ENCODE measurements at places on chromosomes 5 and 9.

DNA sequence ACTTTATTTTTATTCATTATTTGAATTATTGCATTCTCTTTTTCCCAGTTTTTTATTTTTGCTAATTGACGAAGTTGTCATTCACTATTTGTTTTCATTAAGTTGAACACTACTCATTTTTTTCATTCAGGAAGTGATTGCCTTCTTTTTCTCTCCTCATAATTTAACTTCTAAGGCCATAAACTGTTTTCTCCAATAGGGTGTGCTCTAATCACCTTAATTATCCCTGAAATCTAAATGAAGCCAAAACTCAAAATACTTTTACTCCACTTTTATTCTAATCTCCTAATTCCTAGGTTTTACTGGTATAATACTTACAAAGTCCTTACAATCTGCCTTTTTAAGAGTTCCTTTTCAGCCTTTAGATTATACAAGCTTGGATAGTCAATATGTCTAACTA, 2.9 kb upstream of the OR13C2 start:
- DNase-seq: no peak

- DNase-seq: no peak
Measured at GRCh38 chr5:149206524-149207141, 65.0 kb upstream of the AFAP1L1 start.

DNA sequence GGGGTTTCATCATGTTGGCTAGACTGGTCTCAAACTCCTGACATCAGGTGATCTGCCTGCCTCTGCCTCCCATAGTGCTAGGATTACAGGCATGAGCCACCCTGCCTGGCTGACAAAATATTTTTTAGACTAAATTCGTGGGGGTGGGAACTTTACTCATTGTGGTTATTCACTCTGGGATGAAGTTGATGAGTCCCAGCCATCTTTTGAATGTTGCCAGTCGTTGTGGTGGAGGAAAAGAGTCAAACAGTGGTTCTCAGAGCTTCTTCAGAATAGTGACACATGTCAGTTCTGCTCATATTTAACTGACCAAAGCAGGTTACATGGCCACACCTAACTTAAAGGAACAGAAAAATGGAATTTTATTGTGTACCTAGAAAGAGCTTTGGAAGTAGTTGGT, 6.9 kb downstream of the SREK1 start:
- DNase-seq: no peak

GRCh38 chr5:5342784-5343183, 79.7 kb upstream of the ICE1 start:
- DNase-seq: no peak

DNA sequence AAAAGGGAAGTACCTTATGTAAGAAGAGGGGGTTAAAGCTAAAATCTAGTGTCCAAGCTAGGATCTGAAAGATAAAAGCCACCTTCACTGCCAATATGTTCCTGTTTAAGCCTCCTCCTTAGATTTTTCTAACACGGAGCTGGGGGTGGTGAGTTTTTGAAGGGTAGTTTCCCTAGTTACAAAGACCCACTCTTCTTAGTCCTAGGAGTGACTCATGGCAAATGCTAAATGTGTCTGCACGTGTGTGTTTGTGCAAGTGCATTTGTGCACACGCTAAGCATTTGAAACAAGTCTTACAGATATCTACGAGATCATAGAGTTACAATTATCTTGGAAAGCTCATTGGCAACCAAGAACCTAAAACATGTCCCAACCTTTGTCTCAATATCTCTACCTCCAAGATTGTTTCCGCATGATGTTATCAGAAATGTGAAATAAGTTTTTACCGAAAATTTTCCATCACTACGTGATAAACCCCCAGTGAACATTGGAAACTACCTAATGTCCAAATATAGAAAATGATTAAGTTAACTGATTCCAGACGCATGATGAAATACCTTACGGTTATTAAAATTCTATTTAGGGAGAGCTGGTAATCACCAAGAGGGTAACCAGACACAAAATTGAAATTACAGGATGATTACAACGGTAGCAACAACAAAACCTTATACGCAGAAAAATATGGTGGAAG, 78.0 kb upstream of the HRH2 start:
- no peak for DNase-seq

GRCh38 chr5:68261569-68262065, 46.1 kb downstream of the PIK3R1 start:
- DNase-seq: no peak

DNA sequence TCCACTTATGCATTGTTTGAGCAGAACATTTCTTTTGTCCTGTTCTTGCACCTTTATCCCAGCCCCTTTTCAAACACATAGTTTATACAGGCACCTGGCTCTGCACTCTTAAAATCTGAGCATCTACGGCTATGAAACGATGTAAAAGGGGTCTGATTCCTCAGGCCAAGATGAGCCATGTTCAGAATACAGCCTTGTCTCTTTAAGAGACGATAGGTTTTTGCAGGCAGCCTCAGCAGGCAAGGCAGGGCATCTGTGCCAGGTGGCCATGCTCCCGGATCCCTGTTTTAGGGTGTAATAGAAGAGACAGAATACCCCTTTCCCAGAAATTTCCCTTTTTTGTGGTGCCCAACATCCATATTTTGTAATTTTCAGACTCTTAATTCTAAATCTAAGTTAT, 89.1 kb upstream of the NFIB start:
- no peak for DNase-seq

GRCh38 chr5:130871346-130872086, 293.5 kb downstream of the HINT1 start:
- DNase-seq: peak; percentile 44

DNA sequence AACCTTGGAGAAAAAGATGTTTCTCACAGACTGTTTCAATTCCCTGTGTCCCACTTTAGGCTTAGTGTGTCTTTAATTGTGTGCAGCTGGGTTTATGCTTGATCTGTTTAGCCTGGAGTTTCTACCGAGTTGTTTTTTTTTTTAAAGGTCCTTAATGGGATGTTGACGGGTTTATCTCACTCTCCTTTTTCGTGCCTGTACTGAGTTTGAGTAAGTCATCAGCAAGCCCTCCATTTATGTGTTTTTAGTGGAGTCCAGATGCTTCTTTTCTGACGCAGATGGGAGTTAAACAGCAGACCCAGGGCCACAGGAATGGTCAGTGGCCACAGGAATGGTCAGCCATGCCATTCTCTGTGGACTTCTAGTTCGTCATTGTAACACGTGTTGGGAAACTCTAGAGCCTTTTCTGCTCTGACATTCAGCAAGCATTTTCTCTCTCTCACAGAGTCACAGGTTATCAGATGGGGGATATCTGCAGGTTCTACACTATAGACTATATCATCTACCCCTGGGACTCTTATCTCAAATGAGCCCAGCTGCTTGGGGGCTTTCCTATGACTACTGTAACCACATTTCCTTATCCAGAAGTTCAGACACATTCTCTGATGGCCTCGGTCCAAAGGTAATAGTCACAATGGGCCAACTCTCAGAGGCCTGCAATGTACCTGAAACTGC, 190.5 kb downstream of the TTLL11 start:
- DNase-seq: no peak
